Lower leg skin (tissue), 4 donors: ENCODE measurements at places on chromosomes 13 and 19. TPM values are rescaled to one million over a fixed set of nuclear protein-coding genes. Genes with fewer than 3 reads are reported as not detected.

- DNase-seq, result no peak
Measured at GRCh38 chr19:43498233-43498842, 6.2 kb downstream of the PHLDB3 start.

DNA sequence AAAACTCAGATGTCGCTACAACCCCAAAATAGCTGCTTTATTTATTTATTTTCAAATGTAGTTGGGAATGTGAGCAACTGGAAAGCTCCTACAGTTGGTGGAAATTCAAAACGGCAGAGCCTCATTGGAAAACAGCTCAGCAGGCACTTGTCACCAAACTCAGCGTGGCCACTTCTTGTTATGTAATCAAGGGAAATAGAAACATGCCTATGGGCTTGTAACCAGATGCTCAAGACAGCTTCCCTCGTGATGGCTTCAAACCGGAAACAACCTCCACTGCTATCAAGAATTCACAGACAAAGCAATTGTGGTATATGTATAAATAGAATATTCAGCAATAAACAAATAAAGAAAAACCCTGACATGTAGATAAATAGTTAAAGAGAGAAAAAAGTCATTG is 627.8 kb upstream of the SLC10A2 start:
- DNase-seq, result no peak

DNA sequence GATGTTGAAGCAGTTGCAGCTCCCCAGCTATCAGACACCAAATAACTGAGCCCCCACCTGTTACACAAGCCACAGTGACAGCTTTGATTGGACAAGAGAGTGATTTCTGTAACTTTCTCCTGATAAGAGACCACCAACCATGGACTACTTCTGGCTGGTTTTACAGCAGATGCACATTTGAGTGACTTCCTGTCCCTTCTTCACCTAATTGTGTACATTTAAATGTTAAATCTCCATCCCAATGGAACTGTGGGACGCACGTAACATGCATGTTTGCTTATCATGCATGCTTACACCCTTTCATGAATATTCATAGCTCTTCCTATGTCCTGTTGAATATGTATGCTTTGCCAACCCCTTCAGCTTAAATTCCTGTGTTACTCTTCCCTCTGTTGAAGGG is 6.0 kb upstream of the TNFSF11 start:
- DNase-seq, result no peak

- DNase-seq, result no peak
Measured at GRCh38 chr13:39044536-39044935, 6.3 kb downstream of the NHLRC3 start.

FGF14 gene
- 1.9 TPM for total RNA-seq

BRCA2 gene
- total RNA-seq, result 0.96 TPM

DNA sequence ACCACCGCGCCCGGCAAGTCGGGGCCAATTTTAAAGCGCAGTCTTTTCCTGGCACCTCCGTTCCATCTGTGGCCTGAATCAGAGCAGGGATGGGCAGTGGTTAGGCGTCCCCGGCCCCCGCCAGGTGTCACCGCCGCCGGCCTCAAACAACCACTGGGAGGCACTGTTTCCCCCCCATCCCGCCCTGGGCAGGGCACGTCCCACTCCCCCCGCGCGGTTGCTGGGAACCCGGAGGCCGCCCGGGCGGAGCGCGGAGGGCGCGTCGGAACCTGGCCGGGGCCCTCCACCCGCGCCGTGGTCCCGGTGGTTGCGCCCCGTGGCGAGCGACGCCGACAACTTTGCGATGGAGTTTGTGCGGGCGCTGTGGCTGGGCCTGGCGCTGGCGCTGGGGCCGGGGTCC is at the start of gene GRIN3B:
GRIN3B (plus strand) TSS at position 325 of the 400 bp plus-strand sequence; CDS start at position 344, 19 bp downstream.
- DNase-seq, result no peak

LMO7 gene
- total RNA-seq, result 108 TPM

- DNase-seq, result no peak
Measured at GRCh38 chr13:111853721-111854120, 213.2 kb upstream of the SOX1 start.

CADM4 gene
- 30.9 TPM for total RNA-seq

DNA sequence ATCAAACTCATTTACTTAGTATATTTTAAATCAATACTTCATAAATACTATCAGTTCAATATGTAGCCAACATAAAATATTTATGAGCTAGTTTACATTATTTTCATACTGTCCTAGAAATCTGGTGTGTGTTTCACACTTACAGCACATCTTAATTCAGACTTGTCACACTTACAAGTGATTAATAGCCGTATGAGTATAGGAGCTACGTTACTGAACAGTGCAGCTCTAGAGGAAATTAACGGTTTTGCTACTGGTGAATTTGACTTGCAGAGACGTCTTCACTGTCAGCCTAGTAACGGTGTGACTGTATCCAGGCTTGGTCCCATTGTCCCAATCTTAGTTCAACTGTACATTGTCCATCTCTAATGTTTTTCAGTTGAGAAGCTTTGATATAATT is 33.7 kb upstream of the POSTN start:
- no peak for DNase-seq

KIR2DL1 gene
- not detected for total RNA-seq

DNA sequence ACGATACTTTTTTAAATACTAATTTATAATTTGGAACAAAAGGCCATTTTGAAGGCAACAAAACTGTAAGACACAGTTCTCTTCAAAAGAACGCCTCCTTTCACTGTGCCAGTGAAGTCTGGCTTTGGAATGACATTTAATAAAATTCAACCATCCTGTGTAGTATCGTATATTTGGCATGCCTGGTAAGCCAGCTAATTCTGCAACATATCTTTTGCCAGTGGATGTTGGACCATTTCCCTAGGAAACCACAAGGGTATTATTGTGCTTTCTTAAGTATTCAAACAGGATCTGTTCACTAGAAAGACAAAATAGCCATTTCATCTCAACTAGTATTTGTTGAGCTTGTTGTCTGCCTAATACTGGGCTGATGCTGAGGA is 111.6 kb downstream of the RGCC start:
- no peak for DNase-seq

ZNF583 gene
- 3.8 TPM for total RNA-seq

GRCh38 chr19:1599460-1599846 is 5.8 kb downstream of the UQCR11 start:
- no peak for DNase-seq
